ENCODE measurements at places on chromosomes 2 and 18.

- no peak for DNase-seq
These were observed 229.6 kb downstream of the GBX2 start for GRCh38 chr2:235938611-235939010.

DNA sequence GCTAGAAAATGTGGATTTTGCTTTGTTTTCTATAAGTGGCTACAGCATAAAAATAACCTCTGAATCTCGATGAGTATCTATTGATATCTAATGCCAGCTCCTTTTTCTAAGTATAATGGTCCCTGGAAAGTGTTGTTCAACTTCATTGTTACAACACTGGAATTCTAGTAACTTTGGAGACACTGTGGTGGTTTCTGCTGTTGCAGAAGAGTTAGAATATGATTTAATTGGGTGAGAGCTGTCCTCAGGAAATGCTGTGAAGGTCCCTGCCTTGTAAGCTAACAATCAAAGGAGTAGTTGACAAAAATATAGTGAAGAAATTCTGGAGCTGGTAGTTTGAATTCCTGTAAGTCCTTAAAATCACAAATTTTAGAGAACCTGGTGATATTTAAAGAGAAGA, 62.1 kb downstream of the C18orf63 start:
- DNase-seq, result no peak

- no peak for DNase-seq
These were observed 465.6 kb downstream of the SOCS6 start for GRCh38 chr18:70754486-70754885.

GRCh38 chr2:69309351-69310110, 77.5 kb downstream of the GFPT1 start:
- no peak for DNase-seq

- DNase-seq, result no peak
These were observed 57.0 kb downstream of the ANKMY1 start for GRCh38 chr2:240500561-240501423.

GRCh38 chr2:72147303-72147971, at the start of gene CYP26B1:
CYP26B1 (minus strand) TSS chr2:72147862; CDS start chr2:72147834, 28 bp downstream.
- DNase-seq, result peak; percentile 17

- no peak for DNase-seq
These were observed 25.8 kb downstream of the CREG2 start for GRCh38 chr2:101361522-101361921.

GRCh38 chr2:163155279-163155883, 316.8 kb upstream of the KCNH7 start:
- peak; percentile 24 for DNase-seq

DNA sequence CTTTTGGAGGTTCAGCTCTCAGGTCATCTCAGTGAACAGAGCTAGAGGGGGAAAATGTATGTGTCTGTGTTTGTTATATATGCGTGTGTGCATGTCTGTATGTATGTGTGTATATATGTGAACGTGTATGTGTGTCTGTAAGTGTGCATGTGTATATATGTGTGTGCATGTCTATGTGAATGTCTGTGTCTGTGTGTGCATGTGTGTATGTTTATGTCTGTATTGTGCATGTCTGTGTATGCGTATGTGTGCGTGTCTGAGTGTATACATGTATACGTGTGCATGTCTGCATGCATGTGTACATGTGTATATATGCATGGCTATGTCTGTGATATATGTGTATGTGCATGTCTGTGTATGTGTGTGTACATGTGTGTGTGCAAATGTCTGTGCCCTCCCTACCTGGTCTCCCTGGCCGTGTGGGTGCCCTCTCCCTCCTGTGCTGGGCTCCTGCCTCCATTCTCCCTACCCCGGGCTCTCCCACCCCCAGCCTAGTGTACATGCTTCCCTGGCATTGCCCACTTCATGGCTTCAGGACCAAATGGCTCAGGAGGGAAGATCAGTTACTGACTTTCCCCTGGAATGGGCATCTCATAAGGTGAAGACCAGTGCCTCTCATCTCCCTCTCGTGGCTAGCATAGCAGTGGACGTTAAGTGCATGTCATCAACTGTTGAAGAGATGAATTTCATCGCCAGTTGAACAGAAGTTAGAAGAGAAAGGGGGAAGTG, 49.9 kb downstream of the TRAF3IP1 start:
- DNase-seq, result no peak
